Body of pancreas (tissue), 4 donors: ENCODE measurements at places on chromosomes 12 and 14. TPM values are rescaled to one million over a fixed set of nuclear protein-coding genes. Genes with fewer than 3 reads are reported as not detected.

The NOS1 gene
- 0.78 TPM for total RNA-seq

The FGF6 gene
- total RNA-seq = not detected

The TSHR gene
- total RNA-seq = not detected

The EFS gene
- 0.99 TPM for total RNA-seq

The TAS2R13 gene
- total RNA-seq = 3.1 TPM

DNA sequence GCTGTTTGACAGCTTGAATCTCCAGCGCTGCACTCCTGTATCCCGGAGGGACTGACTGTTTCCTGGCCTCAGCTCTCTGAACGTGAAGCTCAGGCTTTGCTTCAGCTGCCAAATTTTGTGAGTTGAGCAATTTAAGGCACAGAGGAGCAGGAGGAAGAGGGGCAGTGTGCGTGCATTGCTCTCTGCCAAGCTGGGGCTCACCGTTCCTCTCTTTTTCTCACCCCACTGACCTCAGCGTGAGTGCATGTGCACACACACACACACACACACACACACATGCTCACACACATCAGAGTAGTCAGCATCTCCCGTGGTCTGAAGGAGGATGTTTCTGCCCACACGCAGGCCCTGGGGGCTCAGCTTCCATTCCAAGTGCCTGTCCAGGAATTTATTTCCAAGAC, 27.8 kb upstream of the BDKRB2 start:
- DNase-seq = peak; percentile 45

GRCh38 chr12:67364228-67364627, 95.1 kb downstream of the CAND1 start:
- no peak for DNase-seq

DNA sequence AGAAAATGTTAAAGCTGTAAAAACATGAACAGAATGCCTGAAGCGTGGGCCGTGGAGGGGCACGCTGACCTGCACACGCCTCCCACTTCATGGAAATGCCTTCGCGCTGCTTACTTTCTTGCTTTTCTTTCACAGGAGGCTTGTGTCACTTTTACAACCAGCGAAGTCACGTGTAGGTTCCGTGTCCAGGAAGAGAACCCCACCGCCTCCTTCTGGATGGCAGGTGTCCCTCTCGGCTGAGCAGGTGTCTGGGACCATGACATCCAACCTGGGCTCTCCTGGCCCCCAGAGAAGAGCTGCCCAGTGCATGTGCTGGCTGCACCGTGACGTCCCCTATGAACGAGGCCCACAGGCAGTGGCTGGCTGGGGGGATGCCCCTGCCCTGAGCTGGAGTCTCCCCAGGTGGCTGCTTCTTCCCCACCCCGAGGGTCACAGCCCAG, 345.0 kb upstream of the SFSWAP start:
- DNase-seq = no peak

- DNase-seq = no peak
Measured at GRCh38 chr12:51620448-51620847, 29.4 kb downstream of the SCN8A start.

GRCh38 chr14:73783107-73783727, 68.4 kb upstream of the PTGR2 start:
- no peak for DNase-seq

- DNase-seq = no peak
Measured at GRCh38 chr12:14700935-14701334, 4.5 kb upstream of the GUCY2C start.

DNA sequence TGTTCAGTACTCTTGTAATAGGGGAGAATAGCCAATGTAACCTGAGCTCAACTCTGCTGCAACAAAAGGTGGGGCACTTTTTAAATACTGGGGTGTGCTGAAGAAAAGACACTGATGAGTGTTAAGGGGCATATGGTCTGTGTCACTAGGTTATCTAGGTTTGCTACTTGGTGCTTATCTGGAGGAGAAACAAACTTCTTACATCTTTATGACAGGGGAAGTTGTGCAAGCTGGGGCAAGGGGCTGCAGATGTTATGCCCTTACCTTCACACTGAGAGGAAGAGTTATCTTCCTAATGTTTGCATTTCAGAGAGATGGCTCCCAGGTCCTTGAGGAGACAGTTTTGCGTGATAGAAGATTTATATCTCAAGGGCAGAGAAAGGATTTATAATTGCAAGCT, 90.9 kb upstream of the PKP2 start:
- DNase-seq = no peak

DNA sequence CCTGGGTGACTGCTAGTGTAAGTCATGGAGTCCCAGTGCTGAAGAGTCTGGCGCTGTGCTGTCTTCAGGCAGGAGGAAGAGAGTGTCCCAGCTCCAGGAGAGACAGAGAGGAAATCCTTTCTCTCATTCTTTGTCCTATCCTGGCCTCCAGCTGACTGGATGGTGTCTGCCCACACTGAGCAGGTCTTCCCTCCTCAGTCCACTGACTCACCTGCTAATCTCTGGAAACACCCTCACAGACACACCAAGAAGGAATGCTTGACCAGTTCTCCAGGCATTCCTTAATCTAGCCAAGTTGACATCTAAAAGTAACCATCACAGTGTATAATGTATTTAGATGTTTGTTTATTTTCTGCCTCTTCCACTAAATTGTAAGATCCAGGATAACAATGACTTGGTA, 53.9 kb downstream of the EMP1 start:
- no peak for DNase-seq

GRCh38 chr12:121767525-121768016, 25.9 kb downstream of the RHOF start:
- peak; percentile 32 for DNase-seq

GRCh38 chr12:24072302-24072701, 122.8 kb upstream of the SOX5 start:
- no peak for DNase-seq
